ENCODE measurements at places on chromosomes 2 and 18.

- no peak for DNase-seq
Measured at GRCh38 chr2:169865492-169865891, 38.2 kb downstream of the UBR3 start.

DNA sequence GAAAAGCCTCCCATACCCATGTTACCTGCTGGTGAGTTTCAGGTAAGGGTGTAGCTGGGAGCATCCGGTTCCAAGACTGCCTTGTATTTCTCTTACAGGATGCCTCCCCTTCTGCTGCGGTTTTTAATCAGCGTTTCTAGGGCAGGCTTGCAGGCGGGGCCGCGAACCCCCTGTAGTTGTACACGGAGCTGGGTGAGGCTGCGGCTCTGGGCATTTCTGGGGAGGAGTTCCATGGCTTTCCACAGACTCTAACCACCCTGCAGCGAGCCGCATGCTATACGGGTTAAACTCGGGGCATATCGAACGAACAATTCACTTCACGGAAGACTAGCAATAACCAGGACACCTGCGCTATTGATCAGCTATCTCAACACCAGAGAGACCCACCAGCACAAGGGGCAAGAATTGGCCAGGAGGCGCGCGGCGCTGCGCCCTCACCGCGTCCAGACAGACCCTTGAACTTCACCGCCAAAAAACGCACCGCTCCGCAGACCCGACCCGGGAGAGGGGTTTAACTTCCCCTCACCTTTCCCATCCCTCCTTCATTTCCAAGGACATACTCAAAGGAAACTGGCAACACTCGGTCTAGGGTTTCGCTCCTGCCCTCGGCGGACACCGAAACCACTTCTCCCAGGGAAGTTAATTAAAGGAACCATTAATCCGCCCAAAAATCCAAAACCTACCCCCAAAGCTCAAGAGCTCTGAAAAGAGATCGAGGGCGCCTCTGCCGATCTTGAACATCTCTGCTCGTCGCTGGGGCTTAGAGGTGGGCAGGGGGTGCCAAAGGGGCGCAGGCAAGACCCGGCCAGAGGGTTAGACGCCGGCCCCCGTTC, 909 bp downstream of the TGFA start:
- no peak for DNase-seq

DNA sequence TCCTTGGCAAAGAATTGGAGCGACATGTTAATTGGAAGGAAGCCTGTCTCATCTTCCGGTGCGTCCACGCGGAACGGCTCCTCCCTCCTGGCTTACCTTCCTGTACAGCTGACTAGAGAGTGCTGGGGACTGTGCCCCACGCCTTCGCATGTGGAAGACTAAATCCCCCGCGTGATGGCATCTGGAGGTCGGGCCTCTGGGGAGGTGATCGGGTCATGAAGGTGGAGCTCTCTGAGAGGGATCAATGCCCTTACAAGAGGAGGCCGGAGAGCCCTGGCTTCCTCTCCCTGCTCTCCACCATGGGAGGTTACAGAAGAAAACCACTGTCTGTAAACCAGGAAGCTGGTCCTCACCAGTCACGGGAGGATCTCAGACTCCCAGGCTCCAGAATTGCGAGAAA, 104.1 kb upstream of the OTOS start:
- no peak for DNase-seq

DNA sequence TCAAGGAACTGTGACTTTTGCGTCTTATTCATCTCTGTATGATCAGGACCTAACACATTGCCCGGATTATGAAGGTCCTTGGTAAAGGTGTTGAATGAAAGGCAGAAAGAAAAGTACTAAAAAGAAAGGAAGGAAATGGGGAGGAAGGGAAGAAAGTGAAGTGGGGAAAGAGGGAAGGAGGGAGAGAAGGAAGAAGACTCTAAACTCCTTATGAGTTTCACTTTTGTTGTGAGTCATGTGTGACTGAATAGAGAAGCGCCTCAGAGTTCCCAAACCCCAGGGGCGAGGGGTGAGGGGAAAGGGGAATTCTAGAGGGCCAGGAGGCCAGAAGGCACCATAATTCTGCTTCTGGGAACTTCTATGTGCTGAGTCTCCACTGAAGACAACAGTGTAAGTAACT, 30.9 kb upstream of the OSBPL6 start:
- DNase-seq, result no peak

GRCh38 chr2:66573821-66574233, 138.9 kb downstream of the MEIS1 start:
- peak; percentile 40 for DNase-seq

- DNase-seq, result peak; percentile 89
Measured at GRCh38 chr18:23740105-23740830, 51.0 kb downstream of the LAMA3 start.

GRCh38 chr2:26692279-26692896, at the start of gene KCNK3:
TSS of gene KCNK3 (plus strand) at chr2:26692722. CDS start at chr2:26692876, 154 bp downstream.
- DNase-seq, result peak; percentile 59

DNA sequence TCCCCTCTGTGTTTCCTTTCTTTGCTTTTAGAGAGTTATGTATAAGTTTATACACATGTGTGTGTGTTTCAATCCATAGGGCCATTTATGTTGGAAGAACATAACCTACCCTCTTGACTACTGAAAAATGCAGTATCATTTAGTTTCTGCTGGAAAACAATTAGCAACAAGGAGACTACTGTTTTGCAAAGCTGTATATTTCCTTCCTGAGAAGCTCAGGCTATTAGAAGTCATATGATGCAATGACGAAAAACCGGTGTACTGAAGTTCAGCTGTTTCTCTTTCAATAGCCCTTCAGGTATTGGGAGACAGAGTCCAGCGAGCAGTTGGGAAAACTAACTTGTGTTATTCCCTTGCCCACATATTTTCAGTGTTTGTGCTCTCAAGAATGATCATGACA, 447.7 kb upstream of the GYPC start:
- DNase-seq, result no peak

DNA sequence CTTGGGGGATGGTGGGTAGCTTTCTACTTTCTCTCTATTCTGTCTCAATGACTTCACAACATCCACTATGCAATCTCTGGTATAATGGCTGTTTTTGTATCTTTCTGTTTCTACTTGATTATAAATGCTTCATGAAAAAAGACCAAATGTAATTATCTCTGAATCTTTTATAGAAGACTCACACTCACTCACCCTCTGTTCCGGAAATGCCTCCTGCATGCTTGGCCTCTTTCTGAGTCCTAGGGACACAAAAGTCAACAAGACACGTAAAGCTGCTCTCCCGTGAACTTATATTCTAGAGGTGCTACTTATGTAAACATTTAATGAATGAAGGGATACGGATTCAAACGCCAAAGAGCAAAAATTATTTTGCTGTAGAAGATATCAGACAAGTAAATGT, 502.2 kb upstream of the SOX11 start:
- no peak for DNase-seq

DNA sequence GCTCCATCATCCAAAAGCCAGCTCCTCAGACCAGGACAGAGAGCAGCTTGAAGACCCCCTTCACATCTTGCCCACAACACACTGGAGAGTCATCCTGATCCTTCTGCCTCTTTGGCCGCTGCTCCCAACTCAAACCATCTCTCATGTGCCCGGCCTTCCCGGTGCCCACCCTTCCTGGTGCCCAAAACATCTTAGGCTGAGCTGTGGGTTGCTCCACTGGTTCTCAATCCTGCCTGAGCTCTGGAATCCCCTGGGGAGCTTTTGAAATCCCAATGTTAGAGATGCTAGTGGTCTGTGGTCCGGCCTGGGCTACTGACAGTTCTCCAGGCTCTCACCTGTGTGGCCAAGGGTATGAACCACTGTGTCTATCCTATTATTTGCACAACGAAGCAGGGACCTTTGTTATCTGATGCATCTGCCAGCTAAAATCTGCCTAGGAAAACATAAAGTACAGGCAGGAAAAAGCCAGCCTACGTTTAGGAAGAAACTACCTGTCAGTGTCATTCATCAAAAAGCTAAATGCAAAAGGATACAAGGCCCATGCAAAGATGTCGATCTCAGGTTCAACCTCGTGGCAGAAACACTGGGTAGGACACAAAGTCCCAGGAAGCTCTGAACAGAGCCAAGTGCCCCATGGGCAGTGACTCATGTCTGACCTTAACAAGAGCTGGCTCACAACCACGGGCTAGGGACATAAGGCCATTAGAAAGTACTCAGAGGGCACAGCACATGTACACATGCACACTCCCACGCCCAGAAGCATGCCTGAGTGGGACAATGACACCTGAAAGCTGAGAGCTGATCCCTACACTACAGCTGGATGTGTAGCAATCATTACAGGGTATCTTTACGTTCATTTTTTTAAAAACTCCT, 30.8 kb downstream of the TBC1D8 start:
- DNase-seq, result no peak

DNA sequence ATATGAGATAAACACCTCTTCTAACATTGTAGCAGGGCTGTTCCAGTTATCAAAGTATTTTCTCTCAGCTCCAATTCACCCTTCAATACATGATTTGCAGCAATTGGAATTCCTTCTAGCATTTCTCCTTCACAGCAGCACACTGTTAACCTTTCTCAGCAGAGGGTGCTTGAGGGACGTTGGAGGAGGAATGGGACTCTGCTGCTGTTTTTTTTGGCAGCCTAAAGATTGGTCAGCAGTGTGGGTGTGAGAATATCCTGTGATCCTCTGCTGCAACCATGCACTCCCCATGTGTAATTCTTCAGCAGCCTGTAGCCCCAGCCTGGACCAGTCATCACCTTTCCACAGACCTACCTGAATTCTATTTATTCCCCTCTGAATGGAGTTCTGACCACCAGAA, 1708.9 kb upstream of the CELF4 start:
- DNase-seq, result no peak

GRCh38 chr2:38722271-38723061, 28.7 kb downstream of the SRSF7 start:
- no peak for DNase-seq

DNA sequence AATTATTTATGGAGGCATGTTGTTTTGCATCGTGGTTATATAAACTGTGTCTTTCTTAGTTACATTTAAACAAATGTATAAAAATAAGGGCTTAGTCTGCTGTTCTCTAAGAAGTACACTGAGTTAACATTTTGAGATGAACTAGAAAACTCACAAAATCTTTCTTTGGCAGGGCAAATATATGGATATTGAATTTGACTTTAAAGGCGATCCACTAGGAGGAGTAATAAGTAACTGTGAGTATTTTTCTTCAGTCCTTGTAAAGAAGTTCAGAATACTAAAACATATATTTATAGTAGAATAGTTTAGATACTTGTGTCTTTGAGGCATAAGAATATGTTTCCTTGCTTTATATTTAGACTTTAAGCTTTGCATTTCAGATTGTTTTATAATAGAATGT, 104.8 kb downstream of the MYO1B start:
- DNase-seq, result no peak

DNA sequence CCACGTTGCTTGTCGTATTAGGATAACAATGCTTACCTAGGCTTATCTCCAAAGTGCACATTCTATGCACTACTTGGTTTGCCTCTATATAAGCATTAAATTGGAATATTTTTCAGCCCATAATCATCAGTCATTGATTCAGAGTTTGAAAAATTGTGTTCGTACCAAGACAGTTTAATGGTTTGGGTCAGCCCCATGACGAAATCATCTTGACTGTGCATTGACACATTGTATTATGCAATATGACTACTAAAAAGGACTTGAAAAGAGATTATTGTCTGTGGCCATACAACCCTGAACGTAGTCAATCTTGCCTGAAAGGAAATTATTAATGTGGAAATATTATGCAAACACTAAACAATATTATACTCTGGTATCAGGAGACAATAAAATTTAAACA, 141.3 kb downstream of the EML6 start:
- no peak for DNase-seq

DNA sequence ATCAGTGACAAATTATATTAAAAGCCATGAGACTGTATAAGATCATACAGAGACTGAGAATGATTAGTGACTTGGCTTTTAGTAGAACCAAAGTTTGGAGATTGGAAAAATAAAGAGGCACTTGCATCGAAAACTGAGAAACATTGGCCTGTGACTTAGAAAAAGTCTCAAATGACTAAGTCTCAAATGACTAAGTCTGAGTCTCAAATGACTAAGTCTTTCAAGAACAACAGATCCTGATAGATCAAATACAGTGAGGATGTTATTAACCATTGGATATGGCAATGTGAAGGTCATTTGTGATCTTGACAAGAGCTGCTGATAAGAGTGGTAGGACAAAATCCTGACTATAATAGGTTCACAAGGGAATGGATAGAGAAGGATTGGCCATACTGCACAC, 135.5 kb upstream of the FANCL start:
- DNase-seq, result no peak

DNA sequence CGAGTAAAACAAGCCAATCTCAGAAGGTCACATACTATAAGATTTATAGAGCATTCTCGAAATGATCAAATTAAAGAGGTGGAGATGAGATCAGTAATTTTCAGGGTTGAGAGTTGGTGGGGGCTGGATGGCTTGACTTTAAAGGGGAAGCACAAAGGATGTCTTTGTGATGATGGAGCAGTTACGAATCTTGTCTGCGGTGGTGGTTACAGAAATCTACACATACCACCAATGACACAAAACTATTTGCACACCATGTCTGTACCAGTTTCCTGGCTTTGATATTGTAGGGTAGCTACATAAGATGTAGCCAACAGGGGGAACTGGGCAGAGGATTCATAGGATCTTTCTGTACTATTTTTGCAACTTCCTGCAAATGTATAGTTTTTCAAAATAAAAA, 190.6 kb upstream of the SMIM21 start:
- no peak for DNase-seq

- DNase-seq, result peak; percentile 76
Measured at GRCh38 chr2:176140513-176141317, 10.6 kb upstream of the HOXD4 start.

GRCh38 chr18:8625461-8626092, 16.3 kb downstream of the RAB12 start:
- peak; percentile 87 for DNase-seq

DNA sequence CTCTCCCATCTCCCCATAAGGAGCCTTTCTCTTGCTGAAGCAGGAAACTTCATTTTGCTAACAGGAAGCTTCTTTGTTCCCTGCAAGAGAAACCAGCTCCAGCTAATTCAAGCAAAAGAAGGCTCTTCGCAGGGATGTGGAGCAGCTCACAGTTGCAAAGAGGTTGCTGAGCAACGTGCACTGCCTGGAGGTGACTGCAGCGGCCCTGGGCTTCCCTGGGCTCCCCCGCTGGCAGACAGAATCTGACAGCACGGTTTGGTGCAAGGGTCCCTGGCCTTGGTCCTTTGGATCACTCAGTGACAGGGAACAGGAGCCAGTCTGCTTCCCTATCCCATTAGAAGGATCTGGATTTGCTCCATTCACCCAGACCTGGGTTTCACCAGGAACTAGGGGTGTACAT, 25.8 kb downstream of the GPR55 start:
- no peak for DNase-seq

- no peak for DNase-seq
Measured at GRCh38 chr18:75364512-75365253, 62.8 kb downstream of the SMIM21 start.
